ENCODE measurements at places on chromosomes 6 and 20.

DNA sequence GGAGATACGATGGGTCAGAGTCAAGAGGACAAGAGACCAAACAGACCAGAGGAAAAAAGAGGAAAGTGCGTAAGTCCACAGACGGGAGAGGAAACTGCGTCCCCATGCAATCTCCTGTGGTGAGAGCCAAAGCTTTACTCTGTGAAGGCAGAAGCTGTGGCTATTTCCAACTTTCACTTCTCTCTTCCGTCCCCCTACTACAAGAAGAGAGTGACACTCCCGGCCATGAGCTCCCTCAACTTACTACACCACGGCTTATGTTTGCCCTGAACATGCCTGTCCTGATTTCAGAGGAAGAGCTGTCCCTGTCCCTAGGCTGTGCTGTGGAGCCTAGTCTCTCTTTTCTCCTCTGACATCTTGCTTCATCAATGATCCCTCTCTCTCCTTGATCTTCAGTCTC lies 11.5 kb upstream of the SSR1 start:
- DNase-seq = no peak

DNA sequence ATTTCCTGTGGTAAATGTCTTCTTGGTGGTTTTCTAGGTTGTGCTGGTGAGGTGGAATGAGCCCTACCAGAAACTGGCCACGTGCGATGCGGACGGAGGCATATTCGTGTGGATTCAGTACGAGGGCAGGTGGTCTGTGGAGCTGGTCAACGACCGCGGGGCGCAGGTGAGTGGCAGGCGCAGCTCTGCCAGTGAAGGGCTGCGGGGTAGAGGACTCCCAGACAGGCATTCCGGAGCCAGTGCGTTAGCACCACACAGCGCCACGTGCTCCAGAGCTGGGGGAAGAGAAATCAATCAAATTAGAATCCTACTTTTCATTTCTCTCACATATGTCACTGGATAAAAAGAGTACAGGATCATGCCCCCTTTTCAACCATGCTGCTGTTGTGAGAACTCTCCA lies 100.8 kb downstream of the TULP4 start:
- DNase-seq = no peak

GRCh38 chr20:50186151-50186885 lies 4.3 kb upstream of the CEBPB start:
- DNase-seq = peak; percentile 90

GRCh38 chr6:100846276-100846675 lies 34.9 kb downstream of the ASCC3 start:
- DNase-seq = no peak

DNA sequence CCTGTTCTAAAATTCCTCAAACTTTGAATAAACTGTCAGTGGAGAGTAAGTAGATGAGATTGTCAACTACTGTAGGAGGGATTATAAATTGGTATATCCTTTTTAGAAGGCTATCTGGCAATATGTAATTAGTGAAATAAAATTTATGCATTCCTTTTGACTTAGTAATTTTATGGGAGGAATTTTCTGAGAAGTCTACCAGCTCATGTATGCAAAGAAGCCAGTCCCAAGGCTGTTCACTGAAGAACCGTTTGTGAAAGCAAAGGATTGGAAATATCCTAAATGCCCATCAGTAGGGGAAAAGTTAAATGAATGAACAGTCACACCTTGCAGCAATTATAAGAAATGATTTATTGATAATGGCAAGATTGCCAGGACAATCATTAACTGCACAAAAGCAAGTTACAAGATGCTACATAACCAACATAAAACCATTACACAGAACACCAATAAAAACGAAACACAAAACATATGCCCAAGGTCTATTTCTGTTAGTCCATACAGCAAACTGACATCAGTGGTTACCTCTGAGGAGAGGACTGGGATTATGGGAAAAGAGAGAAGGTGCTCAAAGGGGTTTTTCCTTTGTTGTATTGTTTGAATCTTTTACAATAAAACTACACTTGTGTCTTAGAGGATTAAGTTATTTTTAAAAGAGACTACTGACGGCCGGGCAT lies 4.6 kb upstream of the DSTN start:
- DNase-seq = no peak

GRCh38 chr6:28443112-28443773 lies at the start of gene ZSCAN23:
Gene ZSCAN23, minus strand, starts transcription at chr6:28443491. Its CDS starts 7,225 bp downstream, at chr6:28436266.
- peak; percentile 90 for DNase-seq

GRCh38 chr20:11186301-11187008 lies 512.7 kb upstream of the JAG1 start:
- DNase-seq = no peak

All from H9 (cell line).